Activated T-cell treated with anti-CD3 and anti-CD28 coated beads, Interleukin-2, amount 50 U/mL, for 24 hours (primary cell): ENCODE measurements at places on chromosomes 5 and 9.
A peak's percentile ranks its signal among the peaks of the same experiment; 100 is the strongest.

DNA sequence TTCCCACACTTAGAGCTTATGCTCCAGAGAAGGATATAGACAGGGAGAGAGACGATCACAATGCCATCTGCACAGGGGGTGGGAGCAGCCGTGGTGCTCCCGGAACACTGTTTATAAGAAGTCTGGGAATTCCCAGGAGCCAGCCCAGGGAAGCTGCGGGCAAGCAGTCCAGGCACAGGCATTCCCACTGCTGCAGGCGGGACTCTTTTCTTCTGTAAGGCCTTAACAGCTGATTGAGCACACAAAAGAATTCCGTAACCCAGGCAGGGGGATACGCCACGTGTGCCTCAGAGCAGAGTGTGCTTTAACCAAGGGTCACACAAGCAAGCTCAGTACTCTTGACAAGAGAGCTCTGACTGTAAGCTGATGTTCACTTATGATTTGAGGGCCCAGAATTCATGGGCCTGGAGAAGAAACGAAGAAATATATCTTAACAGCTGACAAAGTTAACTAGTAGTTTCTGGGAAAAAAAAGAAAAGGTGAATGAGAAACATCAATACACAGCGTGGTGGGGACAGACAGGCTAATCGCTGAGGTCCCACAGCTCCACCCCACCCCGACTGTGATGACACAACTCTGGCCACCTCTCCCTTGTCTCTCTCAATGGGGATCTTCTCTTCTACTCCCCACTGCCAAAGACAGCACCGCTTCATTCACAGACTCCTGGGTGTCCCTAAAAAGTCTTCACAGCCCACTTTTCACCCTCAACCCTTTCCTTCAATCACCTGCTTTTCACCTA, 85.9 kb upstream of the SIMC1 start:
- no peak for DNase-seq
- H3K4me1 ChIP-seq = peaks cover 1% of the 10 kb centered on the region
- no peaks in the 10 kb centered on the region for H3K36me3 ChIP-seq
- peaks cover 28% of the 10 kb centered on the region for H3K27me3 ChIP-seq
- H3K27ac ChIP-seq = no peak overlapping the region

- no peak overlapping the region for H3K4me3 ChIP-seq
- H3K27ac ChIP-seq = no peak overlapping the region
- no peaks in the 10 kb centered on the region for H3K36me3 ChIP-seq
- DNase-seq = no peak
- H3K4me1 ChIP-seq = no peaks in the 10 kb centered on the region
- H3K27me3 ChIP-seq = peaks cover 21% of the 10 kb centered on the region
Observed at GRCh38 chr9:135584371-135584770, 22.8 kb downstream of the PAEP start.

DNA sequence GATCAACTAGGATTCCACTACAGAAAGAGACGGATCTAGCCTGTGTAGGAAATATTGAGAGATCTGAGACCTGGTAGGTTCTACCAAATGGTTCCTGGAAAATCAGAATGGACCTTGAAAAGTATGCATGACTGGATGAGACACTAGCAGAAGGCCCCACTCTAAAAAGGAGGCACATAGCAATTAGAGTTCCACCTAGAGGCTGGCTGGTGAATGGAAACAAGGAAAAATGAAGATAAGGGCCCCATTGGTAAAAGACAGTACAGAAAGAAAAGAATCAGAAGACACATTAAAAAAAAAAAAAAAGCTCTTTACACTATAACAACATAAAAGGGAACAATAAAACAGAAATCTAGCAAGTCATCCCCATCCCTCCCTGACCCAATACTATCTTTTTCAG, 518.5 kb downstream of the NR2F1-AS1 start:
- no peak overlapping the region for H3K4me3 ChIP-seq
- no peaks in the 10 kb centered on the region for H3K4me1 ChIP-seq
- H3K27ac ChIP-seq = no peak overlapping the region
- no peaks in the 10 kb centered on the region for H3K27me3 ChIP-seq
- H3K36me3 ChIP-seq = no peaks in the 10 kb centered on the region

- no peak overlapping the region for H3K27ac ChIP-seq
- peaks cover 8% of the 10 kb centered on the region for H3K27me3 ChIP-seq
- no peaks in the 10 kb centered on the region for H3K36me3 ChIP-seq
- H3K4me3 ChIP-seq = no peak overlapping the region
- peaks cover 69% of the 10 kb centered on the region for H3K4me1 ChIP-seq
Observed at GRCh38 chr9:113617550-113617949, 154.0 kb downstream of the RGS3 start.

- peaks cover 9% of the 10 kb centered on the region for H3K4me1 ChIP-seq
- H3K27ac ChIP-seq = no peak overlapping the region
- H3K27me3 ChIP-seq = no peaks in the 10 kb centered on the region
Observed at GRCh38 chr9:7784472-7784871, 15.1 kb downstream of the DMAC1 start.

DNA sequence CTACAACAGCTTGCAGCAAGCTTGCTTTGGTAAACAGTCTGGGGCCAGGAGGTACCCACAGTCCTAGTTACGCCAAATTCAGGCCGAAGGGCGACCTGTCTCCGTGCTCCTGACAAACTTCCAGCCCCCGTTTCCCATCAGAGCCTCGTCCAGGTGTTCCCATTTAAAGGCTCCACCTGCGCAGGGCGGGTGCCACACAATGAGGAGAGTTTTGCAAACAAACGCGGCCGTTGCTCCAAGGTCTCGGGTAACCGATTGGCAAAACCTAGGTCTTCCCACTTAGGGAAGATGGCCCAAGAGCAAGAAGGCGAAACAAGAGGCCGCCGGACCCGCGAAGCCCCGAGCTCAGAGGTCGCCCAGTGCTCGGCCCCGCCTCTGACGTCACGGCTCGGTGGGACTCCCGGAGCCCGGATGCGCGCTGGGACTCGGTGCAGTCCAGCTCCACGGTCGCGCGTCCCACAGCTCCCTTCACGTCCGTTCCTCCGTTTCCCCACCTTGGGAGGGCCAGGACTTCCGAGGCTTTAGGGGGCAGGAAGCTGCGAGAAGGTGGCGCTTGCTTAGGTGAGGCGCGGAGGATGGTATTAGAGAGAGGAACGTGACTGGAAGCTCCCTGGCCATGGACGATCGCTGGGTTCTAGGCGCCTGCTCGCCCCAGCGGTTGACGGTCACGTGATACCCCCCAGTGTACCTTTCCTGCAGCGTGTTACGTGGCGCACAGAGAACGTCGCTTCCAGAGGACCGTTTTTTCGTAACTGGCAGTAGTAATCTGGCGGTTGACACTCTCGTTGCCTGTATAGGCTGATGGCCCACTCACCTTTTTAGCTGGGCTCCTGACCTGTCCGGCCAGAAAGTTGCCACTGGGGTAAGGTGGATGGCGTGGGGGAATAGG, 41.8 kb upstream of the KDM4C start:
- no peaks in the 10 kb centered on the region for H3K27me3 ChIP-seq
- H3K4me1 ChIP-seq = peaks cover 10% of the 10 kb centered on the region
- H3K36me3 ChIP-seq = no peaks in the 10 kb centered on the region
- H3K27ac ChIP-seq = peak overlapping the region; percentile 88

DNA sequence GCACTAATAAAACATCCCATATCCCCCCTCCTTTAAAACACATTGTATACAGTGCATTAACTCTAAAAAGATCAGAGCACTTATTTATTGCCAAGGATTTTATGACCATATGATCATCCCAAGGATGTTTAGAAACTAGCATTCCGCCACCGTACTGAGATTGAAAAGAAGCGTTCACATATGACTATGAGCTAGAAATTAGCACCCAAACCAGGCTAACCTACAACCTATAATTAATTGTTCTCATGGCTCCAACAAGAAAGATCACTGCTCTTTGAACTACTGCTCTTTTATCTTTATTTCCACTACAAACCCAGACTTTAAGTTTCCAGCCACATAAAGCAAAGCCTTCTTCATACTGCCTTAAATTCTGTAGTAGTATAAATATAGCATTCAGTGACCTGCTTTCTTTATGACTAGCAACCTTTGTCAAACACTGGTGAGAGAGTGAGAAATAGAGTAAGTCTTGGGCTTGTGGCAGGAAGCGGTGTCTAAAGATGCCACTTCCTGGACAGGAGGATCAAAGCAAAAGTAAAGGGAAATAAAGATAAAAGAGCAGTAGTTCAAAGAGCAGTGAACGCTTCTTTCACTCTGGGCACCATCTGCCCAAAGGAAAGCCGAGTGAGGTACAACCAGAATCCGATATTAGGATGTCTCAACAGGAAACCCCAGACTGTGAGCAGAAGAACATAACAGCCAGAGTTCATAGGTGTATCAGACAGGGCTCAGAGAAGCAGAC, 151.1 kb upstream of the ERCC6L2 start:
- peak overlapping the region; percentile 79 for H3K27ac ChIP-seq
- H3K36me3 ChIP-seq = peaks cover 4% of the 10 kb centered on the region
- DNase-seq = peak; percentile 57
- H3K4me3 ChIP-seq = peak overlapping the region; percentile 50
- no peaks in the 10 kb centered on the region for H3K27me3 ChIP-seq

GRCh38 chr9:96557921-96558320, 61.7 kb downstream of the CDC14B start:
- H3K36me3 ChIP-seq = peaks cover 14% of the 10 kb centered on the region
- peaks cover 30% of the 10 kb centered on the region for H3K4me1 ChIP-seq
- no peak for DNase-seq
- no peaks in the 10 kb centered on the region for H3K27me3 ChIP-seq
- no peak overlapping the region for H3K27ac ChIP-seq

- DNase-seq = peak; percentile 77
- peak overlapping the region; percentile 68 for H3K4me3 ChIP-seq
- no peaks in the 10 kb centered on the region for H3K27me3 ChIP-seq
- peaks cover 96% of the 10 kb centered on the region for H3K4me1 ChIP-seq
Observed at GRCh38 chr9:114691046-114691955, 9.3 kb upstream of the TEX48 start.

- H3K27me3 ChIP-seq = peaks cover 31% of the 10 kb centered on the region
- no peaks in the 10 kb centered on the region for H3K36me3 ChIP-seq
- no peak overlapping the region for H3K27ac ChIP-seq
Observed at GRCh38 chr9:117744856-117745389, 40.7 kb downstream of the TLR4 start.

DNA sequence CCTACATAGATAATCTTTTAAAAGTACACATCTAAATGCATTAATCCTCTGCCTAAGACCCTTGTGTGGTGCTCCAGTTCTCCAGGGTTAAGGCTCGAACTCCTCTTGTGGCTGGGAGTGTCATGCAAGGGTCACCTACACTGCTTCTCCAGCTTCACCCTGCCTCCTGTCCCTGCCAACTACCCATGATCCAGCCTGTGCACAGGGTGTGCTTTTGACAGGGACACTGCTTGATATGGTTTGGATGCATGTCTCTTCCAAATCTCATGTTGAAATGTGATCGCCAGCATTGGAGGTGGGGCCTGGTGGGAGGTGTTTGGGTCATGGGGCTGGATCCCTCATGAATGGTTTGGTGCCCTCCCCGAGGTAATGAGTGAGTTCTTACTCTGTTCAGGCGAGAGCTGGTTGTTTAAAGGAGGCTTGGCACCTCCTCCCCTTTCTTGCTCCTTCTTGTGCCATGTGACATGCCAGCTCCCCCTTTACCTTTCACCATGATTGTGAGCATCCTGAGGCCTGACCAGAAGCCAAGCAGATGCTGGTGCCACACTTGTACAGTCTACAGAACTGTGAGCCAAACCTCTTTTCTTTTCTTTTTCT, 48.5 kb downstream of the SLC22A5 start:
- H3K4me3 ChIP-seq = no peak overlapping the region
- H3K36me3 ChIP-seq = peaks cover 55% of the 10 kb centered on the region
- H3K27me3 ChIP-seq = no peaks in the 10 kb centered on the region
- H3K4me1 ChIP-seq = peaks cover 94% of the 10 kb centered on the region
- peak overlapping the region; percentile 94 for H3K27ac ChIP-seq

- DNase-seq = no peak
- H3K27ac ChIP-seq = no peak overlapping the region
- H3K27me3 ChIP-seq = no peaks in the 10 kb centered on the region
- H3K4me3 ChIP-seq = no peak overlapping the region
Observed at GRCh38 chr5:113188436-113188835, 211.8 kb downstream of the DCP2 start.
